Iris pigment epithelial cell (primary cell): ENCODE measurements at places on chromosomes 6 and 20.

DNA sequence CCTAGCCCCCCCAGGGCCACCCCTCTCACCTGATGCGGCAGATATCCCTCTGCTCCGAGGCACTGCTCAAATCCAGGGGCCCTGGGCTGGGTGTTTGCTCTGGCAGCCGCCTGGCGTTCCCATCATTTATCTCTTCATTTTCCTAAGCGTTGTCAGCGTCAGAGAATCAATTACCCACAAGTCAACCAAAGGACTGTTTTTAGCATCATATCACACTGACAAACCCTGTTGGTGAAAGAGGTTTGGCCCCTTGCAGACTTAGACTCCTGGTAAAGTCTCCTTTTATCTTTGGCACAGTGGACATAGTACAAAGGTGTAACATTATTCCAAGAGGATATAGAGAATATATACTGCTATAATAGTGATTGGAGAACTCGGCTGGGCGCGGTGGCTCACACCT lies at the start of gene GHRH:
Gene GHRH, minus strand, starts transcription at position 101 of the 400 bp plus-strand sequence. CDS start 4,925 bp downstream, outside the sequence.
- no peak for DNase-seq

GRCh38 chr6:113129991-113130390 lies 727.2 kb upstream of the MARCKS start:
- no peak for DNase-seq

- peak; percentile 1 for DNase-seq
Observed at GRCh38 chr6:91185072-91185471, 598.2 kb upstream of the MAP3K7 start.

DNA sequence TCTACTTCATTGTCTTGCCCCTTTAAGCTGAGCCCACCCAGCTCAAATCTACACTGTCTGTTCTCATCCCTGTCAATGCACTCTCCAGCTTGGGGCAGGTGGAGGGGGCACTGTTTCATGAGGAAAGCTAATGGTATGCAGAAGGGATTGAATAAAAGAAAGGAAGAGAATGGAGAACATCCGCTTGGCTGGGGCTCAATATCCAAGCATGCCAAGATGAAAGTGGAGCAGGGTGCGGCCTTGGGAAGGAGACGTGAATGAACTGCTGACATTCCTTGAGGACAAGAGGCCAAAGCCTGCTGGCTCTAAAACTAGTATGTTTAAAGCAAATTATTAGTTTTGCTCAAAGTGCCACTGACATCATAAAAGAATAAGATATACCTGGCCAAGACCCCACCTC lies 24.2 kb downstream of the AKAP12 start:
- DNase-seq = no peak

DNA sequence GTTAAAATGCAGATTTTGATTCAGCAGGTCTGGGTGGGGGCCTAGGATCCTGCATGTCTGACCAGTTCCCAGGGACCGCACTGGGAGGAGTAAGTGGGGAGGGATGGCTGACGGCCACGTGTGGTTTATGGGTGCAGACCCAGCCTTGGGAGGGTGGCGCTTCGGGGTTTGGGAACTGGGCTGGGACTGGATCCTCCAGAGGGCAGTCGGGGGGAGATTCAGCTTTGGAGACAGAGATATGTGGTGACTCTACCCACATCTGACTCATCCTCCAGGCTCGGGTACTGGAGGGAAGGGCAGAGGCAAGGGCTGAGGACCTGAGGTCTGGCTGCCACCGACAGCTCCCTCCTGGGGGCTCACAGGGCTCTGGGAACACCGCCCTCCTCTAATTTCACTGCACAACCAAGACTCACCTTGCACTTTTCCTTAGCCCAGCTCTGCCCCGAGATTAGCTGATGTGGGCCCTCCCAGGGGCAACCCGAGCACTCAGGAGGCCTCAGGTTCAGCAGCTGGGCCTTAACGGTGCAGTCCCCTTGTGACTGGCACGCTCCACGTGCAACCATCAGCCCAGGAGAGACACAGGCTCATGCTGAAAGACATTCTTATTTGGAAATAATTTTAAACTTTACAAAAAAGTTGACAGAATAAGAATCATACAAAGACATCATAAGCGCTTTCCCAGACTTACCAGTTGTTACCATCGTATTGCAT lies 172.8 kb upstream of the PMEPA1 start:
- DNase-seq = no peak

- DNase-seq = no peak
Observed at GRCh38 chr20:63159826-63160640, 55.9 kb downstream of the YTHDF1 start.

DNA sequence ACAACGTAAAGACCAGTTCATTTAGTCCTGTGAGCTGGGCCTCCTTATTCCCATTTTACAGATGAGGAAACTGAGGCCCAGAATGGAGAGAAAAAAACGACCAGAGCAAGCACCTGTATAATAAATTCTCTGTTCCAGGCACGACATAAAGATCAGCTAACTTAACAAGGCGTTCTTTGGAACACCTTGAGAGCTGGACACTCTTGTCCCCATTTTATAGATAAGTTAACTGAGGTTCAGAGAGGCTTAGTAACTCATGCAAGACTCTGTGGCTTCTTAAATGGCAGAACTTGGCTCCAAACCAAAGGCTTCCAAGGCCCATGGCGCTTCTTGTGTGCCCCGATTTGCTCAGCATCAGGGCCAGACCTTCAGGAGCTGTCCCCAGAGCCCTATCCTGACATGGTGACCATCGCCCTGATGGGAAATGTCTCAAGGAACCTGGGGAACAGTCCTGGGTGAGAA lies 142.1 kb downstream of the VEGFA start:
- no peak for DNase-seq

GRCh38 chr6:168834042-168834587 lies 393.1 kb downstream of the SMOC2 start:
- no peak for DNase-seq

DNA sequence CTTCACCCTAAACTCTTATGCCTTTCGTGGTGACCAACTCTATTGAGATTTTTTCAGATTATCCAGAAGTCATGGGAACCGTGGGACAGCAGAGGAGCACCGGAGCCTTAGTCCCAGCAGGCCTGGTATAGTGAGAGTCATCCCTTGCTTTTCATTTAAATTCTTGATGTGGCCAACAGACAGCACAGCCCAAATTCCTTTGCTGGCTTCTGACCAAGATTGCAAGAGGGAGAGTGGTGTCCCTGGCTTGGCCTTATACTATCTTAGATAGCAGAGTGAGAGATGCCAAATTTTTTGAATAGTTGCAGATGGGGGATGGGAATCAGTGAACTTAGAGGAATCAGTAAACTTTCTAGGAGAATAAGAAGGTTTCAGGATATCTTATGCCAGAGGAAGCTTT lies 7.8 kb downstream of the STX11 start:
- DNase-seq = peak; percentile 93

DNA sequence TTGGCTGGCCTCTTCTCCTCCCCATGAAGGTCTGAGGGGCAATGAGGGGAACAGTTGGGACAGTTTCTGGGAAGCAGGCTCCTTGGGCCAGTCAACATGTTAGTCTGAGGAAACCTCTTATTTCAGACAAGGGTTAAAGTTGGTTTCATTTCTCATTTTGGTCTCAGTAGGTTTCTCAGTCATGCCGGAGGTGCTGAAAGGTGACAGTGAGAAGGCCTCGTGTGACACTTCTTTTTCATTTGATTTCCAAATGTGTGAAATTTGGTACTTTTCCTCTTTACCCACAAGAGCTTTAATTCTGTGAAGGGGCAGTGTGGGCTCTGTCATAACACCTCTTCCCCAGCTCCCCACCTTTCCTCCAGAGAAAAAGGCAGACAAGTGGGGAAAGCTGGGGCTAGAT lies 7.5 kb upstream of the GLP1R start:
- DNase-seq = no peak

DNA sequence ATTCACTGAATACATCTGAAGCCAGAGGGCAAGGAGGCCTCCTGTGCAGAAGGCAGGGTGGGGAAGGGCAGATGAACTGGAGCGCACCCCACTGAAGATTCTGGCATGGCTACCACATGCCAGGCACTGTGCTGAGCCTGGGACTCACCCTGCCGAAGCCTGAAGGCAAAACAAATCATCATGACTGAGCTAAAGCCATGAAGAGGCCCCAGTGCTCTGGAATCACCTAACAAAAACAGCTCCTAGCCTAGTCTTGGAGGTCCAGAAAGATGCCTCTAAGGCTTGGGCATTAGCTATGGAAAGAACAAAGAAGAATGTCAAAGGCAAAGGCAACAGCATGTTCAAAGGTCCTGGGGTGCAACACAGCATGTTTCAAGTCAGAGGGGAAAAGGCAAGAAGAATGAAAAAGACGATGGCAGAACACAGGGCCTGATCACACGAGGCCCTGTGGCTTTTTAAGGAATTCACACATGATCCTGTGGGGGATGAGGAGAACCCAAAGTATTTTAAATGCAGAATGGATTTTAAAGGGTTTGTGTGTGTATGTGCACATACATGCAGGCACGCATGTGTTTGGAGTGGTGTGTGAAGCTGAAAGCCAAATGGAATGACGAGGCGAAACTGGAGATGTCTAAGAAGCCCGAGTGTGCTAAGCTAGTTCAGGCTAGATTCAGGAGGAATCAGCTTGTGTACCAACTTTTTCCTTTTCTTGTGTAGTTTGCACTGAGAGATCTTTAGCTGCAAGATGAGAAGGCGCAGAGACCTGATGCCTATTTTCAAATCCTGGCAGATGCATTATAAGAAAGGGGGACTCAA lies 261.4 kb downstream of the ZNF217 start:
- DNase-seq = no peak

- peak; percentile 64 for DNase-seq
Observed at GRCh38 chr20:6492271-6493055, 275.0 kb upstream of the BMP2 start.

GRCh38 chr6:17200395-17200794 lies 80.8 kb upstream of the RBM24 start:
- no peak for DNase-seq

DNA sequence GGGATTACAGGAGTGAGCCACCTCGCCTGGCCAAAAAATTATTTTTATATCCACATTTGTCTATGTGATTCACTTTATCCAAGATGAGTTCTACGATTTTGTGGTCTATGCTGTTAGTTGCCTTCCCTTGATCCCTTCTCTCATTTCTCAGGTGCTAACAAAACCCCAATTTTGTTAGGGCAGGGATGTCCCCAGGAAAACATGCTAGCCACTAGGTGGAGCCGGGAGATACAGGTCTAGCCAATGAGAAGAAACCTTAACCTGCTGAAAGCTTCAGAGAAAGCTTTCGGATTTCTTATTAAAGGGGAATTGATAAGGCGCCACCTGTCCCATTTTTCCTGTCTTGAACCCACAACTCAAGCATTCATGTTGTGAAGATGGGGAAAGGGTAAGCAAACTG lies 167.4 kb upstream of the OLIG3 start:
- DNase-seq = peak; percentile 28

DNA sequence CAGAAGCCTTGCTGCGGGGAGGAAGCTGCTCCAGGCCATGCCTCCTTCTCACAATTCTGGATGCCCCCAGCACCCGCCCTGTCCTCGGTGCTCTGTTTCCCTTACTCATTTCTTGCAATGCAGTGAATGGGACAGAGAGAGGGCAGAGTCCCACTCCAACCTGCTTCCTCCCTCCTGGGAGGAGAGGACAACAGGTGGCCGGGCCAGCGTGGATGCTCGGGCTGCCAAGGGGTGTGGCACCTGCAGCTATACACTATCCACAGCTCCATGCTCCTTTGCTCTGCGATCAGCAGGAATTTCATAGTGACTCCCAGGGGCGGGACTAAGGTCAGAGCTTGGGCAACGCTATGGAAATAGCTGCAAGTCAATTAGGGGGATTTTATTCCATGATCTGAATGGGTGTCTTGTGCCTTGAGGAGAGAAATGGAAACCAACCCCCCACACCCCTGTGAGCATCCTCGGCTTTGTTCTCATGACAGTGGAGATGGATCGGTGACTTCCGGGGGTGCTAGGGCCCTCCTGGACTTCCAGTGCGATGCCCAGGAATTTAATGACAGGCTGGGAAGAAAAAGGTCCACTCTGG lies 192.5 kb downstream of the MYLK4 start:
- no peak for DNase-seq

DNA sequence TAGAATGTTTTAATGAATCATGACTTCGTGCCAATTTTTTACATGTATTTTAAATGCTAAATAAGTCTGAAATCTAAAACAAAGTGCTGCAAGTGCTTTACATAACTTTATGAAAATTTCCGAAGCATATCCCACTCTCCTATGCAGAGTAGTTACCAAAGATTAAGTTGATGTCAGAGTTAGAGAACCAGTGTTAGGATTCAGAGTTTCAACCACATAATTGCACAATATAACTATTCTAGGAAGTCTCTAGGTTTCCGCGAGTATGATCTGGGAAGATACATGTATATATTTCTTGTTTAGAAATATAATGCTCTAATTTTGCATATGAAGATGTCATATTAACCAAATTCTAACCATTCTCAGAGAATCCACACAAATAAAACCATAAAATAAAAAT lies 74.8 kb downstream of the ASCC3 start:
- DNase-seq = peak; percentile 8

- DNase-seq = no peak
Observed at GRCh38 chr20:58480551-58481336, 34.5 kb downstream of the APCDD1L start.

- DNase-seq = no peak
Observed at GRCh38 chr6:36815962-36816735, 23.1 kb downstream of the CPNE5 start.

DNA sequence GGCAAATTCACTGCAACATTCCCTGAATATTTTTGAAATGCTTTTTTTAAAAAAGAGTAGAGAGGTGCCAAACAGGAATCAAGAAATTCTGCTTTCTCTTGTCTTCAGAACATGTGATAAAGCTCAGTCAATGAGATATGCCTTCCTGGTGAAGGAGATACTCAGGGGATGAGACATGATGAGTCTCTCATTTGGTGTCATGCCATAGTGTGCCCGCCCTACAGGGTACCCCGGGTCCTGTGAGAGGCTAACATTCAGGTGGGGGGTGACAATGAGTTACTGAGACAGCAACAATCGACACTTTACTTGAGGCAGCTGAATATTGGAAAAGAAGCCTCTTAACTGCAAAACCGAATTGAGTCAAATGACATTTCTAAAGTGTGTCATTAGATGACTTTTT lies 6.7 kb downstream of the CCR6 start:
- DNase-seq = no peak

GRCh38 chr6:64000818-64001491 lies 365.4 kb downstream of the PHF3 start:
- DNase-seq = no peak

- DNase-seq = peak; percentile 50
Observed at GRCh38 chr6:72616406-72617015, 5.4 kb upstream of the KCNQ5 start.

GRCh38 chr6:116682334-116682712 lies 1.3 kb downstream of the KPNA5 start:
- peak; percentile 75 for DNase-seq
